ENCODE measurements at places on chromosomes 5 and 9.
A peak's percentile ranks its signal among the peaks of the same experiment; 100 is the strongest.

DNA sequence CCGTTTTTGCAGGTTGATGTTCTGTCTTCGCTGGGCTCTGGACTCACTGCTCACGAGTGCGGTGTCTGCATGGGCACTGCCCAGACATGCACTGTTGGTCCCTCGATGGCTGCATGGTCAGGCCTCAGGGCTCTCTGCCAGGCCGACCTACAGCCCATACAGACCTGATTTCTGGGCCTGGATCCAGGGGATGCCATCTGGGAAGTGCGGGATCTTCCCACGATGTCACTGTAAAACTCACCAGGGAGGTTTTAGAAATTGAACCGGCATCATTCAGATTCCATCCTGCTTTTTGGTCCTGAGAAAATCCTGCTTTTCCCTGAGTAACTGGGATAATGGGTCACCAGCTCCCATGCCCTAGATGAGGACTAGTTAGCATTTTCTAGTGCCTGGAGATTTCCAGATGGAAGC, 9.1 kb downstream of the S1PR3 start:
- DNase-seq: no peak

DNA sequence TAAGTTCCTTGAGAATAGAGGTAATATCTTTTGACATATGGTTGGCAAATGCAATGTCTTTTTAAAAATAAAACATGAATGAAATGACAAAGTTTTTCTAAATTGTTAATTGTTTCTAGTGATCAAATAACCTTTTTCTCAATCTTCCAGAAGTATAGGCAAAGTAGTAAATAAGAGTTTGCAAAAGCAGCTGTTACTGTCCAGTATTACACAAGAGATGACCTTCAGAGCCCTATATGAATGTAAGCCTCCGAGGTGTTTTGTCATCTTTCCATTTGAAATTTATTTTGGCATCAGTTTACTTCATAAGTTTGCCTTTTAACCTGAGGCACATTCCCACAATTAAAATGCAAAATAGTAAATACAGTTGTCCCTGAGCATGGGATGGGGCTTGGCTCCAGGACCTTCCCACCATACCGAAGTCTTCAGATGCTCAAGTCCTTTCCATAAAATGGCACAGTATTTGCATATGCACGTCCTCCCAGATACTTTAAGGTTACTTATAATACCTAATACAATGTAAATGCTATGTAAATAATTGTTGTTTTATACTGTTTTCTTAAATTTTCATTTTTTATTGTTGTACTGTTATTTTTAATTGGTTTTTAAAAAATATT, 65.6 kb downstream of the MEGF9 start:
- DNase-seq: no peak

GRCh38 chr5:158478139-158478538, 619.2 kb upstream of the CLINT1 start:
- no peak for DNase-seq

DNA sequence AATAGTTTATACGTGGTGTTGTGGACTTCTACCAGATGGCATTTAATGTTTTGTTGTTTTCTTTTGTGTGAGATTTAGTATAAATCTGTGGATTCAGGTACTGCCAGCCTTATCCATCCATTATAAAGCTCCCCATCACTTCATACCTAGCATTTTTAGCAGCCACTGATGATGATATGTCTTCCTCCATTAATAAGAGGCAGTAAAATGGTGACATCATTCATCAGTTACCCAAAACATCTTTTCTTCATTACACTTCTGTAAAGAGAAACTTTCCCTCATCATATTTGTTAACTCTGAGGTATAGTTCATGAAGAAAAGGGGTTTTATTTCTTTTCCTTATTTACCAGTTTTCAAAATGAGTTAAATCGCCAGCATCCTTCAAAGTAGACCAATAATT, 19.4 kb downstream of the CHD1 start:
- no peak for DNase-seq

DNA sequence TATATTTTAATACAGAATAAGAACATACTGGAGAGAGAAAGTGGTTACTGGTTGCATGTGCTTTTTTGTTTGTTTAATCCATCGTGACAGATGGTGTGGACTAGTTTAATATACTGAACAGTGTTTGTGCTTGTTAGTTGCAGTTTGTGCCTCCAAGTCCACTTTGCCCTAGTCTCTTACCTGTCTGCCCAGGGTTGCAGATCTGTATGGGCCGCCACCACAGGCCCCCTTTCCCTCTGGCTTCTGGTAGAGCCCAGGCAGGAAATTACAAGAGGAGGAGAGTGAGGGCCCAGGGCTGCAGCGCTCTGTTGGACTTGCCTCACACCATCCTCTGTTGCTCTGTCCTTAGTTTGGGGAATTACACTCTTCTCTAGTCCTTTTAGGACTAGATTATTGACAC, 166.4 kb downstream of the KDM4C start:
- DNase-seq: no peak

- no peak for DNase-seq
Observed at GRCh38 chr9:132634327-132634726, 35.5 kb downstream of the DDX31 start.

GRCh38 chr9:91032121-91032531, 230.5 kb downstream of the SYK start:
- DNase-seq: no peak

DNA sequence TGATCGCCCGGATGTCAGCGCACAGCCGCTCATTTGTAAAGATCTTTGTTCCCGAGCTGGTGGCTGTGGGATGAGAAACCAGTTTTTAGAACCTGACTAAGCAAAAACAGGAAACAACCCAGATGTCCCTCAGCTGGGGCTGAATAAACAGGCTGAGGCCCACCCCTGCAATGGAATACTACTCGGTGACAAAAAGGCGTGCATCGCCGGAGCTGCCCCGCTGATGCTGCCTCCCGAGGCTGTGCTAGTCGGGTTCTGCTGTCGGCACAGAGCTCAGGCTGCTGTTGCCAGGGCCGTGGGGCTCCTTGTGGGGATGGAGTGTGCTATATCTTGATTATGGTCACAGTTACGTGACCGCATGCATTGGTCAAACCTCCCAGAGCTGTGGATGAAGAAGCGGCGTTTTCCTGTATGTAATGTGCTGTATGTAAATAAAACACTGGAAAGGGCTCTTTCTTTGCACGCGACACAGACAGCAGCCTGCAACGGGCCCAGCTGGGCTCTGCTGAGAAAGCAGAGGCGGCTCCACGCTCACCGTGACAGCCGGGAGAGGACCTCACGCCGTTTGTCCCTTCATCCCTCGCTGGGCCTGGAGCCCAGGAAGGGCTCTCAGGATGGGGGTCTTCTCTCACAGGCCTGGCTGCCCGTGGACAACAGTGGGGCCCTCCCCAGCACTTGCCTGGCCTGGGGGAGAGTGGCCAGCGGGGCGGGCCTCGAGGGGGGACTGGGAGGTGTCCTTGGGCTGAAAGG, 51.5 kb upstream of the RNU6ATAC start:
- no peak for DNase-seq

- DNase-seq: no peak
Observed at GRCh38 chr9:92402826-92403745, 1.3 kb downstream of the OGN start.

DNA sequence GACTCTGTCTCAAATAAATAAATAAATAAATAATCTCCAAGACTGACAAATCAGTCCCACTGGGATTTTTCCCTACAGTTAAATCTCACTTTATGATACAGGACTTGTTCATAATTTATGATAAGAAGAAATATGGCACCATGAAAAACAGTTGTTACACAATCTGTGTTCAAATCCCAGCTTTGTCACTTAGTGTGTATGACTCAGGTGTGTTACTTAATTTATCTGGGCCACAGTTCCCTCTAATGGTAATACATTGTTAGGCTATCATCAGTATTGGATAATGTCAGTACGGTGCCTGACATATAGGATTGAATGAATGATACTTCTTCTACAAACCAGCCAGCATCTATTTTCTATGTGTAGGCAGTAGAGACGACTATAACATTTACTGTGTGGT, 23.1 kb downstream of the SLC36A3 start:
- no peak for DNase-seq

- DNase-seq: peak; percentile 13
Observed at GRCh38 chr9:19552282-19553105, 143.7 kb downstream of the ACER2 start.

DNA sequence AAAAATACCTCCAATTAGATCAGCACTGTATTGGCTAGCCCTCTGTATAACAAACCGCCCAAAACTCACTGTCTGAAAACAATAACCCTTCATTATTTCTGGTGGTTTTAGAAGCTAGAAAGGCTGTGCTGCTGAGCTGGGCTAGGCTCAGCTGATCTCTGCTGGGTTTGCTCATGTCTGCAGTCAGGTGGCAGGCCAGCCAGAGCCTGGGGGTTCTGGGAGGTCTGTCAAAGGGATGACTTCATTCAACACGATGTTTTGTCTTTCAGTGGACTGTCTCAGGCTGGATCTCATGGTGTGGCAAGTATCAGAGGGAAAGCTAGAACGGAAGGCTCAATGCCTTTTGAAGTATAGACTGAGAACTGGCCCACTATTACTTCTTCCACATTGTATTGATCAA, 335.1 kb upstream of the DMAC1 start:
- no peak for DNase-seq

GRCh38 chr5:7884491-7885267, 15.7 kb downstream of the MTRR start:
- DNase-seq: no peak

DNA sequence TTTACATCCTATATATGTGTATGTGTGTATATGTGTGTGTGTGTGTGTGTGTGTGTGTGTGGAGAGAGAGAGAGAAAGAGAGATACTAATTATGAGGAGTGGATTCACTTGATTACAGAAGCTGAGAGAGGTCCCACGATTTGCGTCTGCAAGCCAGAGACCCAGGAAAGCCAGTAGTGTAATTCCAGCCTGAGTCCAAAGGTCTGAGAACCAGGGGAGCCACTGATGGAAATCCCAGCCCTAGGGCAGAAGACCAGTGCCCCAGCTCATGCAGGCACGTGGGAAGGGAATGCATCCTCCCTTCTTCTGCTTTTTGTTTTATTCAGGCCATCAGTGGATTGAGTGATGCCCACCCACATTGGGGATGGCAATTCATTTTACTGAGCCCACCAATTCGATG, 74.8 kb downstream of the PCSK5 start:
- DNase-seq: no peak

DNA sequence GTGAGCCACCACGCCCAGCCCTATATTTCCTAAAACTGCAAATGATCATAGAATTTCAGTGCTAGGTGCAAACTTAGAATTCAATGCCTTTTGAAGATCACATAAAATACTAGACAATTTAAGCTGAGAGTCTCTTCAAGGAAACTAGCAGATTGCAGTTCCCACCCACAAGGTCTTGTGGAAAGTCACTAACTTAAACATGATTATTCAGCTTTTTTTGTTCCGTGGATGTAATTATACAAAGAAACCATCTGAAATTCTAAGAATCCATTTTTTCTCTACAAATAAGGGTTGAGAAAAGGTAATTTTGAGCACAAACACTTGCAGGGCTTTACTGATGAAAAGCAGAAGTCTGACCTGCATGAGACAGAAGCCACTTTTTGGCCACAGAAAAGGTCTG, 4.5 kb upstream of the LHFPL2 start:
- DNase-seq: no peak

DNA sequence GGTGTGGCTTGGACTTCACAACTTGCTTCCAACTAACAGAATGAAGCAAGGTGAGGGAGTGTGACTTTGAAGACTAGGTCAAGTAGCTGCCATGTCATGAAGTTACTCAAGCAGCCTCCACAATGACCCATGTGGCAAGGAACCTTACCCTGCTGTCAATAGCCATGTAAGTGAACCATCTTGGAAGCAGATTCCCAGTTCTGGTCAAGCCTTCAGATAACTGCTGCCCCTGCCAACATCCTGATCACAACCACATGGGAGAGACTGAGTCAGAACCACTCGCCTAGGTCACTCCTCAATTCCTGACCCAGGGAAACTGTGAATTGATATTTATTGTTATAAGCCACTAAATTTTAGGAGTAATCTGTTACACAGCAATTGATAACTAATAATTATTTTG, 10.9 kb downstream of the ZCCHC10 start:
- no peak for DNase-seq

GRCh38 chr9:859251-859650, 17.8 kb downstream of the DMRT1 start:
- no peak for DNase-seq

DNA sequence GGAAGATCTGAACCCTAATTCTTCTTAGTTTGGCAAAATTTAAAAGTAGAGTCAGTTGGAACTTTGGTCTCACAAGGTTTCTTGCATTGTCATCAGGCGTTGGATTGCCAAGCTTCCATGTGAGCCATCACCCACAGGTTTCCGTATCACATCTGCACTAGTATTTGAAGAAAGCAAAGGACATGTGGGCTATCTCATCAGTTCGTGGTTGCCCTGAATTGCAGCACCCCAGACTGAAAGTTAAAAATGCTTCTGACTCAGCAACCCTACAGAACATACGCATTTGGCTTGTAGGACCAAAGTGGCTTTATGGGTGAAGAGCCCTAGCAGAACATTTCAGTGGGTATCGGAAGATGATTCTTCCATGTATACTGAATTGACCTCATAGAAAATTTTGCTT, 358.0 kb downstream of the ENC1 start:
- DNase-seq: no peak

DNA sequence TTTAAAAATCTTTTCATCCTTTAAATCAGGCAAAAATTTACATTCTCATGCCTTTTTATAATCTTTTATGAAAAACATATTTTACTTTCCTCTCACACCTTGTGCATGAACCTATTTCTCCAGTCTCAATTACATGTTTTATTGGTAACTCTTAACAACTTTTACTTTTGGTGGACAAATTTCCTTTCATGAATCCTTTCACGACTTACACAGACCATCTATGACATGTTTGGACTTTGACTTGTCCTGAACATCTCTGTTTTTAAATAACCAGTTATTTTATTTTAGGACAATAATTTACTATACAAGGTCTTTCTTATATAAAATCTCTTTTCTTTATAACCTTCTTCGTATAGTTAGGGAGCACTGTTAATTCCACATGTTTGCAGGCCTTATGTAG, 26.5 kb upstream of the MTMR12 start:
- no peak for DNase-seq

GRCh38 chr9:136058084-136058483, 37.0 kb downstream of the NACC2 start:
- DNase-seq: no peak

DNA sequence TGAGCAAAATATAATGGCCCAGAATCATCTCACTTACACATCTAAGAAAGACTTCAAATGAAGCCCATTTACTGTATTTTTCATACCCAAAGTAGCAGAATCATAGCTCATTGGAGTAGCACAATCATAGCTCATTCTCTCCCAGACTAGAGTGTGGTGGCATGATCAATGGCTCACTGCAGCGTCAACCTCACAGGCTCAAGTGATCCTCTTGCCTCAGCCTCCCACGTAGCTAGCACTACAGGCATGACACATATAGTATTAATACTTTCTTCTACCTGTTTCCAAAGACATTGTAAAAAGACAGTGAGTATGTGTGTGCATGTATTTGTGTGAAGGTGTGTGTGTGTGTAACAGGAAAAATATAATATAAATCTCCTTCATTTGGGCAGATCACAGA, 1247.9 kb upstream of the ACO1 start:
- no peak for DNase-seq

DNA sequence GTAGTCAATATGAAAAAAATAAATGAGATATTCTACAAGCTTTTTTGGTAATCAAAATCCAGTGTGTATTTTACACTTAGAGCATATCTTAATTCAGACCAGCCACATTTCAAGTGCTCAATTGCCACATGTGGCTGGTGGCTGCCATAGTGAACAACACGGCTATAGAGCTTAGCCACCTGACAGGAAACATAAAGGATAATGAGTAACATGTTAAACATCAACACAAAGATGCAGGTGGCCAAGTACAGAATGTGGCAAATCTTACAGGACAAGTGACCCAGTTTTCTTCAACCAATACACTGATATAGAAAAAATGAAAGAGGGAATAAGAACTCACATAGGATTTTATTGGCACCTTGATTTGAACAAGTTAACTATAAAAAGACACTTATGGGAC, 61.4 kb downstream of the KIF24 start:
- DNase-seq: no peak
